Type B pancreatic cell (in vitro differentiated cells): ENCODE measurements at places on chromosomes 7 and 10. TPM values are rescaled to one million over a fixed set of nuclear protein-coding genes. Genes with fewer than 3 reads are reported as not detected.
A peak's percentile ranks its signal among the peaks of the same experiment; 100 is the strongest.

TUBAL3 gene
- total RNA-seq, result 0.19 and 0.40 TPM in 2 replicates

CACUL1 gene
- total RNA-seq, result 42.9 and 50.8 TPM in 2 replicates

DNA sequence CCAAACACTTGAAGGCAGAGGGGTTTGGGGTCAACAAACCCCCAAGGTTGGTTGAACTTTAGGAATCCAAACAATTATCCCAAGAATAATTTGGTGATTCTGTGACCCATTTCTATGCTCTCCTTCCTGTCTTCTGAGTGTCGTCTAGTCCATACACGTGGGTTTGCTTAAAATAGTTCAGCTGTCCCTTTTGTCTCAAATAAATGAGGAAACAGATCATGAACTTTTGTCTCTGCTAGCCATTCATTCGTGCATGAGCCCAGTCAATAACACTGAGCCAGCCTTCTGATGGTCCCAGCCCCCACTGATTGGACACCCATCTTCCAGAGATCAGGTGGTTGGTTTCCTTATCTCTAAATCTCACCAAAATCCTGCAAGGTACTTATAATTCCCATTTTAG lies 255.4 kb downstream of the PRPF18 start:
- no peak for DNase-seq

- DNase-seq, result no peak
Measured at GRCh38 chr10:33117816-33118215, 159.8 kb upstream of the ITGB1 start.

- DNase-seq, result peak; percentile 39
Measured at GRCh38 chr10:118956802-118957442, 72.6 kb upstream of the NANOS1 start.

GRCh38 chr10:127999297-128000129 lies 92.6 kb downstream of the PTPRE start:
- no peak for DNase-seq

- DNase-seq, result no peak
Measured at GRCh38 chr10:86708783-86709380, 40.6 kb downstream of the LDB3 start.

DNA sequence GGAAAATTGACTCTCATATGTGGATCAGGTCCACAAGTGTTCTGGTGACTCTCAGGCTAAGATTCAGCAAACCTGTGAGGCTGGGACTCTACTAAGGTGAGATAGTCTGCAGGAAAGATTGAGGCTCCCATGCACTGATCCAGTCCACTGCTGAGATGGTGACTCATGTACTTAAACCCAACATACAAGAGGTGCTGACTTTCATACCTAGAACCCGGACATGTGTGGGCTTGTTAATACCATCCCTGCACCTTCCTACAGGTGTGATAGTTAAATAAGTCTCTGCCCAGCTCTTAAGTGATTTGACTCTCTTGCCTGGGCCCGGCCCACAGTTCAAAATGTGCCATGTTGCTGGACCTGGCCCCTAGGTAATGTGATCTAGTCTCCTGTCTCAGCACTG lies 27.1 kb upstream of the ZNF107 start:
- no peak for DNase-seq

- no peak for DNase-seq
Measured at GRCh38 chr10:124917428-124918190, 24.3 kb upstream of the ZRANB1 start.

GRCh38 chr10:30055226-30055662 lies 4.1 kb downstream of the JCAD start:
- DNase-seq, result no peak
